CD4-positive, alpha-beta T cell treated with Interleukin-15 for 1 hour (primary cell): ENCODE measurements at places on chromosomes 7 and 10.

DNA sequence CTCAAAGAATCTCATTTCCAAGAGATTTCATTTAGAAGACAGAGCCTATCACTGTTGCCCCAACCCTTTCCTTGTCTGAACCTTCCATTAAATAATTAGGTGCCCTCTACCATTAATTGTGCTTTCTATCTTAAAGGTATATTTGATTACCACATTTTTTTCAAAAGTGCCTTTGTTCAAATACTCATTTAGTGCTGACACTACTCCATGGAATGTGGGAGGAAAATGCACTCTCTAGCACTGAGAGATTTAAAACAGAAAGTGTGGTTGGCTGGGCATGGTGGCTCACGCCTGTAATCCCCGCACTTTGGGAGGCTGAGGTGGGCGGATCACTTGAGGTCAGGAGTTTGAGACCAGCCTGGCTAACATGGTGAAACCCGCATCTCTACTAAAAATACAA, 119.8 kb downstream of the CACNA2D1 start:
- DNase-seq: no peak

GRCh38 chr7:78864339-78864738, 589.1 kb downstream of the MAGI2 start:
- no peak for DNase-seq

DNA sequence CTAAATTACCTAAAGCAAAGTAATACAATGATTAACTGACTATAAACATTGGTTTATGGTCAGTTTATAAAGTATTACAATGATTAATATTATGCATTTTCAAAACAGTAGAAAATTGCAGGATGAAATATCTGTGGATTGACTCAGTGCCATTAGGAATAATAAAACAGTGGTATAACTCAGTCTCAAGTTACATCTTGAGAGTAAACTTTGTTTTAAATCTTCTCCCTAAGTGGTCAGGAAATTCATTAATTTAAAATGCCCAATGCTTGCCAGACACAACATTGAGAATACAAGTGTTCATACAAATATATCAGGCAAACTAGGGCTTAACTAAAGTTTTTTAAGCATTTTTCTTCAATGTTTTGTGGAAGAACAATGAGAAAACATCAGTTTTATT, 257.8 kb downstream of the ETV1 start:
- no peak for DNase-seq

- DNase-seq: no peak
Measured at GRCh38 chr7:116951366-116952292, 1.7 kb upstream of the ST7 start.
